ENCODE measurements at places on chromosomes 3 and 15. TPM values are rescaled to one million over a fixed set of nuclear protein-coding genes. Genes with fewer than 3 reads are reported as not detected.

Gene MEF2A
- total RNA-seq, result 79.9 TPM

GRCh38 chr3:31661993-31662670 lies 129.4 kb downstream of the STT3B start:
- no peak for DNase-seq

- no peak for DNase-seq
Observed at GRCh38 chr3:158107605-158108444, 1.6 kb upstream of the SHOX2 start.

Gene FBXW12
- not detected for total RNA-seq

DNA sequence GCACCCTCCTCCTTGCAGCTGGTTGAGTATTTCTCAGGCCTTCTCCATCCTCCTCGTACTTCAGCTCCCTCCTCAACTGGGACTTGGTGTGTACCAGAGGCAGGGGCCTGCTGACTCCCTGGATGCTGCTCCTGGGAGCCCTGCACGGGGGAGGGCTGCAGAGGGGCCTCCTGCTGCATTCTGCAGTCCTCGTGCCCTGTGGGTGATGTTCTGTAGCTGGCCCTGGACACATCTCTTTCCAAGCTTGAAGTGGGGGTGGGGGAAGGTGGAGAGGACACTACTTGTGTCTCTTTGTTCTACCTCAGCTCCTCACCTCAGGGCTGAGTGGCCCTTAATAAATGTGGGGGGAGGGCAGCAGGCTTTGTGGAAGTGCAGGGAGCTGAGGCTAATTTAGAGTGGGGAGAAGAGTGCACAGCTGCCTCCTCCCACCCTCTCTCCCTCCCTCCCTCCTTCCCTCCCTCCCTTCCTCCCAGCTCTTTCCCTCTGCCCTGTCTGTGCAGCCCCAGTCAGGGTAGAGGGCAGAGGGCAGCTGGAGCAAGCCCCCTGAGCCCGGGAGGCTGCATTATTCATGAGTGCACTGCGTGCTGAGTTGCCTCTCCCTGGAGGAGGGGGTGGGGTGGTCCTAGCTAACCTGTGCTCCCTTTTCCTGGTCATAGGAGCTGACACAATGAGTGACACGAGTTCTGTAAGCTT lies 3.7 kb upstream of the GRM2 start:
- peak; percentile 27 for DNase-seq

Gene ALDH1L1
- total RNA-seq, result 32.0 TPM

All from sigmoid colon (tissue), 7 donors.